ENCODE measurements at places on chromosomes 1 and 21. TPM values are rescaled to one million over a fixed set of nuclear protein-coding genes. Genes with fewer than 3 reads are reported as not detected.

RAB3B gene
- total RNA-seq = 2.4 TPM

ZBTB8B gene
- under 0.01 TPM for total RNA-seq

SFT2D2 gene
- total RNA-seq = 23.5 TPM

AMY1C gene
- not detected for total RNA-seq

SPATA45 gene
- not detected for total RNA-seq

PADI1 gene
- not detected for total RNA-seq

SLC44A3 gene
- total RNA-seq = 0.36 TPM

SLC9C2 gene
- total RNA-seq = 2.7 TPM

TRMT1L gene
- total RNA-seq = 5.2 TPM

IL19 gene
- total RNA-seq = not detected

SYTL1 gene
- total RNA-seq = 0.65 TPM

ESRRG gene
- total RNA-seq = not detected

HRNR gene
- not detected for total RNA-seq

CTTNBP2NL gene
- total RNA-seq = 10.2 TPM

GJA5 gene
- 0.18 TPM for total RNA-seq

MSH4 gene
- total RNA-seq = under 0.01 TPM

OR10Z1 gene
- not detected for total RNA-seq

ACTL8 gene
- not detected for total RNA-seq

COL24A1 gene
- 0.36 TPM for total RNA-seq

GLMP gene
- 71.4 TPM for total RNA-seq

Data from cardiac atrium fibroblast (primary cell).